ENCODE measurements at places on chromosomes 4 and X. TPM values are rescaled to one million over a fixed set of nuclear protein-coding genes. Genes with fewer than 3 reads are reported as not detected.

The XAGE1A gene
- not detected for total RNA-seq

DNA sequence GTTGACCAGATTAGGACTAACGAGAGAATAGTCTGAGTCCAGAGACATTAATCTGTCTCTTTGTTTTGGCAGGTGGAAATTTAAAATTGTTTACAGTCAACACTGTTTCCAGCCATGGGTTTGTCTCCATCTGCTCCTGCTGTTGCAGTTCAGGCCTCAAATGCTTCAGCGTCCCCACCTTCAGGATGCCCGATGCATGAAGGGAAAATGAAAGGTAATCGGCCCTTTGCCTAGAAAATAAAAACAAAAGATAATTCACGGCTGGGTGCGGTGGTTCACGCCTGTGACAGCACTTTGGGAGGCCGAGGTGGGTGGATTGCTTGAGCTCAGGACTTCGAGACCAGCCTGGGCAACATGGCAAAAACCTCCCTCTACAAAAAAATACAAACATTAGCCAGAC lies 815 bp downstream of the HCCS start:
- H3K4me3 ChIP-seq = no peak overlapping the region
- DNase-seq = no peak
- peaks cover 21% of the 10 kb centered on the region for H3K36me3 ChIP-seq

- H3K4me3 ChIP-seq = no peak overlapping the region
- no peak for DNase-seq
- H3K27me3 ChIP-seq = no peaks in the 10 kb centered on the region
- H3K36me3 ChIP-seq = no peaks in the 10 kb centered on the region
- no peak overlapping the region for H3K27ac ChIP-seq
- H3K4me1 ChIP-seq = 0 out of 2 replicates have a peak, but pooled peaks cover 3% of the 10 kb centered on the region
Measured at GRCh38 chr4:20368926-20369325, 117.2 kb downstream of the SLIT2 start.

The GASK1B gene
- 0.23 TPM for total RNA-seq

DNA sequence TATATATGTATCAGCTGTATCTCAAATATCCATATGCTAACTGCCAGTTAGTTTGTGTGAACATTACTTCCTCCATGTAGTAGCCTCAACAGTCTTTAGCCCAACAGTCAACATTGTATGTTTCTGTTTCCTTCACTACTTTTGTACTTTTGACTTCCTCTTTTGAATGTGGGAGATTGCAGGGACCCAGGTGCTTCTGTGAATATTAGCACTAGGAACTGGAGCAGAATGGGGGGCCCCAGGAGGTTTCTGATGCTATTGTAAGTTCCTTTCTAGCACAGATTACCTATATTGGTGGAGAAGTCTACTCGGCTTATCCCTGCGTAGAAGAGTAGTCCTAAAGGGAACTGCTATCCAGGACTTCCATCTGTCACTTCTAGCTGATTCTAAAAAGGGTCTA lies 2.3 kb downstream of the PLAC8 start:
- no peak for DNase-seq
- no peak overlapping the region for H3K4me3 ChIP-seq
- H3K27ac ChIP-seq = no peak overlapping the region
- H3K4me1 ChIP-seq = peaks cover 49% of the 10 kb centered on the region
- H3K36me3 ChIP-seq = no peaks in the 10 kb centered on the region
- peaks cover 16% of the 10 kb centered on the region for H3K27me3 ChIP-seq

GRCh38 chr4:121786221-121786620 lies 14.9 kb upstream of the EXOSC9 start:
- no peaks in the 10 kb centered on the region for H3K27me3 ChIP-seq
- no peak overlapping the region for H3K4me3 ChIP-seq
- H3K4me1 ChIP-seq = no peaks in the 10 kb centered on the region
- no peaks in the 10 kb centered on the region for H3K36me3 ChIP-seq

- peaks cover 16% of the 10 kb centered on the region for H3K27me3 ChIP-seq
- peaks cover 29% of the 10 kb centered on the region for H3K36me3 ChIP-seq
- DNase-seq = no peak
- H3K4me1 ChIP-seq = no peaks in the 10 kb centered on the region
Measured at GRCh38 chr4:87240341-87240740, 19.9 kb upstream of the KLHL8 start.

DNA sequence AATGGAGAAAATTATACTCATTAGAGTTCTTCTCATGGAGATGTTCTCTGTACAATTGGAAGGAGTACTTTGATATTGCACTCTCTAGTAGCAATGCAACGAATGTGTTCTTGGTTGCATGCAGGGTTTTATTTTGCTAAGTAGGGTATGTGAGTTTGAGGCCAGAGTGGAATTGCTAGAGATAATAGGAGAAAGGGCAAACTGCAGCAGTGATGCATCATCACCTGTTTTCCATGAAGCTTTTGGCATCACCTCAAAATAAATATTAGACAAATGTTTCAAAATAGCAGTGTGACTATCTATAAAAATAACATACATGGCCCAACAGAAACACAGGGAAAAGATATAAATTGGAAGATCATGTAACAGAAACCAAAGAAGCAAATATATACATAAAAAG lies 93.3 kb downstream of the TIGD2 start:
- no peak overlapping the region for H3K27ac ChIP-seq
- H3K27me3 ChIP-seq = no peaks in the 10 kb centered on the region
- H3K4me3 ChIP-seq = no peak overlapping the region
- H3K36me3 ChIP-seq = no peaks in the 10 kb centered on the region
- no peaks in the 10 kb centered on the region for H3K4me1 ChIP-seq
- DNase-seq = no peak

GRCh38 chrX:1658071-1658491 lies 43.2 kb downstream of the ASMT start:
- H3K4me1 ChIP-seq = peaks cover 24% of the 10 kb centered on the region
- peaks cover 3% of the 10 kb centered on the region for H3K36me3 ChIP-seq
- H3K4me3 ChIP-seq = no peak overlapping the region
- H3K27ac ChIP-seq = peak overlapping the region; percentile 92
- no peaks in the 10 kb centered on the region for H3K27me3 ChIP-seq

- peaks cover 3% of the 10 kb centered on the region for H3K4me1 ChIP-seq
- H3K27ac ChIP-seq = no peak overlapping the region
- no peak for DNase-seq
- no peak overlapping the region for H3K4me3 ChIP-seq
Measured at GRCh38 chr4:31020363-31020762, 300.2 kb downstream of the PCDH7 start.

The ABCD1 gene
- total RNA-seq = 9.1 TPM

GRCh38 chr4:118917582-118917981 lies 28.9 kb downstream of the SYNPO2 start:
- H3K4me1 ChIP-seq = no peaks in the 10 kb centered on the region
- H3K27ac ChIP-seq = no peak overlapping the region
- H3K36me3 ChIP-seq = no peaks in the 10 kb centered on the region
- DNase-seq = no peak
- H3K4me3 ChIP-seq = no peak overlapping the region

The GLOD5 gene
- 0.27 TPM for total RNA-seq

DNA sequence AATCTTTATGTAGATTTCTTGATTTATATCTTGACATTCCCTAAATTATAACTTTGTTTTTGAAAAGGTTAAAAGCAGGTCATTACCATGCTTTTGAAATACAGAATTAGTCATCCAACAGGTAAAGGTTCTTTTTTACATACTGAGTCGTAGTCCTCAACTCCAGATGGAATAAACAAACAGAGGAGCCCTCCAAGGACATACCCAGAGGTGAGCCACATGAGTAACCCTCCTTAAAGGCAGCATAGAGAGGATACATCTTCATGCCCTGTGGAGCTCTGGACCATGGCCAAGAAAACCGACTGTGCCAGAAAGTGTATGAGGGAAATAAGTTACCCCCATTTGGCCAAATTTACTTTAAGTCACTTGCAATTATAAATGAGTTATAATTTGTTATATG lies 95.3 kb upstream of the MCF2 start:
- H3K4me3 ChIP-seq = no peak overlapping the region
- DNase-seq = no peak
- H3K27ac ChIP-seq = no peak overlapping the region
- no peaks in the 10 kb centered on the region for H3K27me3 ChIP-seq

The NUP62CL gene
- total RNA-seq = 5.5 TPM

The CYLC1 gene
- total RNA-seq = not detected

The HAND2 gene
- 0.09 TPM for total RNA-seq

DNA sequence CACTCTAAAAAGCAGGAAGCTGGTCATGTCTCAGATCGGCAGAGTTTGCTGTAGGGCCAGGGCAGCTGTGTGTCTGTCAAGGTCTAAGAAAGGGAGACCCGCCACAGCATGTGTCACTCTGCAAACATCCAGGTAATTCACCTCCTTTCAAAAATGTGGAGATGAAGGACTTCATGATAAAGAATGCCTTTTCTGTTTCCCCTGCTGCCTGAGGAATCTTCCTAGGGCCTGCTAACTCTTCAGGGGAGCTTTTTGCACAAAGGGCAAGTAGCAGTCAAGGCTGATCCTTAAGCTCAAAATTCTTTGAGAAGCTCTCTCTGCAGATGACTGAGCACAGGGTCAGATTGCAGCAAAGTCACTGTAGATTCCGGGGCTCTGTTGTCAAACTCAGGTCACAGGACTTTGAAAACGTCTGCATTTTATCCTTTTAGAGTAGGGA lies 21.1 kb downstream of the RASL11B start:
- H3K27ac ChIP-seq = peak overlapping the region; percentile 30
- H3K4me1 ChIP-seq = peaks cover 33% of the 10 kb centered on the region
- H3K4me3 ChIP-seq = no peak overlapping the region
- DNase-seq = no peak
- no peaks in the 10 kb centered on the region for H3K27me3 ChIP-seq

The MAGEC1 gene
- not detected for total RNA-seq

- no peaks in the 10 kb centered on the region for H3K27me3 ChIP-seq
- H3K4me3 ChIP-seq = no peak overlapping the region
- H3K27ac ChIP-seq = no peak overlapping the region
- H3K4me1 ChIP-seq = peaks cover 16% of the 10 kb centered on the region
- peaks cover 3% of the 10 kb centered on the region for H3K36me3 ChIP-seq
- peak; percentile 23 for DNase-seq
Measured at GRCh38 chr4:142443469-142443868, 402.6 kb downstream of the INPP4B start.

DNA sequence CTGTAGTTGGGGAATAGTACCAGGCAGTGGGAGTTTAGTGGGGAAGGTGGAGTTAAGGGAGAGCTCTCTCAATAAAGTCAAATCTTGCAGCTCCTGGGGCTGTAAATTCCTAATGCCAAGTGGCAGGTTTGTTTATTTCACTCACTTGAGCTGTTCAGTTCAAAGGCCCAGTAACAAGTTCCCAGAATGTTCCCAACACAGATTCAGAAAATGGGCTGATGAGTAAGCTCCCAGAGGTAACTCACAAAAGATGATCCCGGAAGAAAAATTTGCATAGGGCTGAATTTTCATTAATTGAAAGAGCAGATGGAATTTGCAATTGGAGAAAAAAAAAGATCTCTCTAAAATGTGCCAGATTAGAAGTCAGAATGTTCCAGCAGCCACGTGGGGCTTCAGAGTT lies 286.2 kb downstream of the EVC2 start:
- no peaks in the 10 kb centered on the region for H3K4me1 ChIP-seq
- H3K4me3 ChIP-seq = no peak overlapping the region
- peaks cover 6% of the 10 kb centered on the region for H3K36me3 ChIP-seq
- H3K27ac ChIP-seq = no peak overlapping the region

DNA sequence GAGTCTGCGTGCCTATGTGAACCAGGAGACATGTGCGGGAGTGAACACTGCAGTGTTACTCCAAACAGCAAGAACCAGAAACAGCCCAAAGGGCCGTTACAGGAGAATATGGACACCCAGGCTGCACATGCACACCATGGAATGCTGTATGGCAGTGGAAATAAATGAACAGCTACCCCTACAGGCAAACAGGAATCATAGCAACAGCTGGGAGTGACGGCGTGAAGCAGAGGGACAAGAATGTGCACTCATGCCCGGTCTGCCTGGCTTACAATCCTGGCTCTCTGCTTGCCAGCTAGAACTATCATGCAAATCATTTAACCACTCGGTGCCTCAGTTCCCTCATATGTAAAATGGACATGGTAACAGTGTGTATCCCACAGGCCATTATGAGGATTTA lies 16.6 kb downstream of the GPKOW start:
- no peaks in the 10 kb centered on the region for H3K27me3 ChIP-seq
- no peak overlapping the region for H3K4me3 ChIP-seq
- H3K27ac ChIP-seq = no peak overlapping the region
- H3K4me1 ChIP-seq = no peaks in the 10 kb centered on the region

The GAGE12E gene
- total RNA-seq = not detected

DNA sequence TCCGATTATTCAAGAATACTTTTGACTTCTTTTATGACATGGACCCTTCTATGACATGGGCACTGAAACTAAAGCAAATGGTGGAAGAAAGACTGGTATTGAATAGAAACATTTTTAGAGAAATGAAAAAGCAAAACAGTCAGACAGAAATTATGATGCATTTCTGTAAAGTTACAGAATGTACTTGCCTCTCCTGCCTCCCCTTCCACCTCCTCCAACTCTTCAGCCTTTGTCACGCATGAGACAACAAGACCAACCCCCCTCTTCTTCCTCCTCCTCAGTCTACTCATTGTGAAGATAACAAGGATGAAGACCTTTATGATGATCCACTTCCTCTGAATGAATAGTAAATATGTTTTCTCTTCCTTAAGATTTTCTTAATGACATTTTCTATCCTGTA lies 46.3 kb upstream of the HUWE1 start:
- H3K4me3 ChIP-seq = no peak overlapping the region
- H3K27ac ChIP-seq = no peak overlapping the region
- no peaks in the 10 kb centered on the region for H3K27me3 ChIP-seq
- no peaks in the 10 kb centered on the region for H3K36me3 ChIP-seq
- no peaks in the 10 kb centered on the region for H3K4me1 ChIP-seq

All from WTC11 (cell line).